Naive B cell (primary cell): ENCODE measurements at places on chromosomes 3 and 15.

DNA sequence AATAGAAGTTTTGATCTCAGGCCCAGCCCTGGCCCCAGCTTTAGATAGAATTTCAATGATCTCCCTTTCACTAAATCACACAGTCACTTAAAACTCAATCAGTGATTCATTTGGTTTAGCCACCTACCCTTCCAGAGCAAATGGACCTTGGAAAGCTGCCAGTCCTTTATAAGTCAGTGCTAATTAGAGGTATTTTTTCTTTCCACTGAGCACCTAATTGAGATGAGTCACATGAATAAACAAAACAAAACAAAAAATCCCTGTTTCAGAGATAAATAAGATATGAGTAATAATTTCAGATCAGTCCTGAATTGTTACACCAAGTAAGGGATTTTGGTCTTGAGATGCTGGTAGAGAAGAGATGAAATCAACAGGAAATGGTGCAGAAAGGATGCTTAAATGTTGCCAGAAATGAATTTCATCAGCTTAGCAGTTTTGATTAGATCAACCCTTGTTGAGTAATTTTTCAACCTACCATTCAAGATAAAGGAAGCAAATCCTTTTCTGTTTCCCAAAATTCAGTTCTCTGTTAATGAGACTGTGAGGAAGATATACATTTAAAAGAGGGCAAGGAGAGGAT is 352.0 kb upstream of the COL8A1 start:
- DNase-seq: no peak
- H3K27ac ChIP-seq: no peak overlapping the region
- H3K4me3 ChIP-seq: no peak overlapping the region

DNA sequence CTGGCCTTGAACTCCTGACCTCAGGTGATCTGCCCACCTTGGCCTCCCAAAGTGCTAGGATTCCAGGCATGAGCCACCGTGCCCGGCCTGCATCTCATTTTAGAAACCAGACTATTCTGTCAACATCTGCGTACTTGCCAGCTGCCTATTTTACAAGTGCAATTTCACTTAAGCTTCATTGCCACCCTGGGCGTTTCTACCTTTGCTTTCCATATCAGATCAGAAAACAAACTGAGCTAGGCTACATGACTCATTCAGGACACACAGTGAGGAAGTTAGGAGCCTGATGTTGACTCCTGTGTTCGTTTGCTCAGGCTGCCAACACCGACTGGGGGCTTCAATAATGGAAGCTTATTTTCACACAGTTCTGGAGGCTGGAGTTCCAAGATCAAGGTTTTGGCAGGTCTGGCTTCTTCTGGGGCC is 42.3 kb upstream of the KLHL25 start:
- no peak overlapping the region for H3K27ac ChIP-seq
- H3K36me3 ChIP-seq: no peaks in the 10 kb centered on the region
- H3K4me3 ChIP-seq: no peak overlapping the region

DNA sequence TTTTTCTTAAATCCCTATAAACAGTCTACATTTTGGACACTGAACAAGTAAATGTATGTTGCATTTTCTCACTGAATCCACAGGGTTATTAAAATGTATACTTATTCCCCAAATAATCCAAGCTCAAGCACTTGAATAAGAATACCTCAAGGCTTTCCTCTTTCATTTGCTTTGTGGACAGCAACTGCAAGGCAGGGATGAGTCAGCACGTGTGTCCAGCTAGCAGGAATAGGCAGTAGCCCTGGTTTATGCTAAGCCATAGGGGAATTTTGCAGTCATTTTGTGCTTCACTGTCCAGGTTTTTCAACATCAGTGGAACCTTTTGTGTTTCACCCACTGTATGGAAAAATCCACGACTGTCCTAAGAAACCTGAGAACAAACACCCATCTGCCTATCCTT is 96.7 kb upstream of the KCNMB2 start:
- no peak overlapping the region for H3K4me3 ChIP-seq
- no peak for DNase-seq
- H3K36me3 ChIP-seq: no peaks in the 10 kb centered on the region

GRCh38 chr3:171646357-171647133 is 163.7 kb downstream of the PLD1 start:
- no peak overlapping the region for H3K27ac ChIP-seq
- no peak overlapping the region for H3K4me3 ChIP-seq
- DNase-seq: no peak
- no peaks in the 10 kb centered on the region for H3K27me3 ChIP-seq
- H3K36me3 ChIP-seq: no peaks in the 10 kb centered on the region
- H3K4me1 ChIP-seq: no peaks in the 10 kb centered on the region

GRCh38 chr15:32649342-32649741 is 7.8 kb downstream of the SCG5 start:
- H3K36me3 ChIP-seq: no peaks in the 10 kb centered on the region
- H3K27ac ChIP-seq: peak overlapping the region; percentile 43
- H3K27me3 ChIP-seq: no peaks in the 10 kb centered on the region
- H3K4me3 ChIP-seq: no peak overlapping the region

GRCh38 chr3:24202071-24202470 is 257.0 kb downstream of the NR1D2 start:
- no peaks in the 10 kb centered on the region for H3K36me3 ChIP-seq
- no peak overlapping the region for H3K27ac ChIP-seq
- H3K27me3 ChIP-seq: no peaks in the 10 kb centered on the region
- no peak for DNase-seq
- H3K4me1 ChIP-seq: no peaks in the 10 kb centered on the region

GRCh38 chr3:194514626-194515025 is 27.8 kb upstream of the ATP13A3 start:
- no peak overlapping the region for H3K27ac ChIP-seq
- H3K4me1 ChIP-seq: no peaks in the 10 kb centered on the region
- no peak overlapping the region for H3K4me3 ChIP-seq
- no peaks in the 10 kb centered on the region for H3K36me3 ChIP-seq

DNA sequence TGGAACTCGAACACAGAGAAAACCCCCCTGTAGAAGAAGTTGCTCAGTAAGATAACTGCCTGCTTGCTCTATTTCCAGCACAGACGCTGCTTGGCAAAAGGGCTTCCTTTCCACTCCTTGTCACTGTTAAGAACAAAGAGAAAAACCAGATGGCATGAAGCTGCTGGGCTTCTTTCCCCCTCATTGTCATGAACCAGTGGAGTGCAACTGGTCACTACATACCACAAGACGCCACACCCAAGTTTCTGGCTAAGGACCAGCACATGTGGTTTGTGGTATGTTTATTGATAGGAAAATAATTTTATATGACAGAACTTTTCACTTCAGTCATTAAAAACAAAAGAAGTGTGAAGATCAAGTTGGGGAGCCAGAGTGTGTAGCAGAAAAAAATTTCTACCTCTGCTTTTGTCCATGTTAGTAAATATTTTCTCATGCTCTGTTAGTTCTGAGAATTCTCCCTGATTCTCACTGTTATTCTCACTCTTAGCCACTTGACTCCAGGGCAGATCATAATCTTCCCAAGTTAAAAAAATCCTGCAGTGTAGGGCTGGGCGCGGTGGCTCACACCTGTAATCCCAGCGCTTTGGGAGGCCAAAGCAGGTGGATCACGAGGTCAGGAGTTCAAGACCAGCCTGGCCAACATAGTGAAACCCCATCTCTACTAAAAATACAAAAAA is 37.9 kb downstream of the CLK3 start:
- no peak for DNase-seq
- peaks cover 29% of the 10 kb centered on the region for H3K4me1 ChIP-seq
- no peak overlapping the region for H3K4me3 ChIP-seq
- H3K36me3 ChIP-seq: peaks cover 7% of the 10 kb centered on the region
